Stimulated activated CD4-positive, alpha-beta T cell treated with anti-CD3 and anti-CD28 coated beads, Interleukin-1b, Interleukin-23, amount 100 ng/mL, for 1 hour (primary cell): ENCODE measurements at places on chromosomes 2 and 18.
A peak's percentile ranks its signal among the peaks of the same experiment; 100 is the strongest.

- no peak for DNase-seq
These were observed 209.2 kb downstream of the ZNF407 start for GRCh38 chr18:74806700-74807416.

GRCh38 chr18:25283781-25284180 lies 68.2 kb downstream of the ZNF521 start:
- no peak for DNase-seq

DNA sequence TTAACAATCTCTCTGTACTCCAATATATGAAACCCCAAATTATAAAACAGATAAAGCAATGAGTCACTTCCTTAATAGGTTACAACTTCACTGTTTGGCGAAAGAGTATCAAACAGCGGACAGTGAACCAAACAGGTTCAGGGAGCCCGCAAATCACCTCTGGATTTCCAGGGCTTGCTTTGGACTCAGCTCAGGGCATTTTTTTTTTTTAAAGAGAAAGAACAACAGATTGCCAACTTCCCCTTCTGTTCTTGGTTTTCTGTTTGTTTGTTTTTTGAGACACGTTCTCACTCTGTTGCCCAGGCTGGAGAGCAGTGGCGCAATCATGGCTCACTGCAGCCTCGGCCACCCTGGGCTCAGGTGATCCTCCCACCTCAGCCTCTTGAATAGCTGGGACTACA lies 52.7 kb downstream of the ABCB11 start:
- no peak for DNase-seq

DNA sequence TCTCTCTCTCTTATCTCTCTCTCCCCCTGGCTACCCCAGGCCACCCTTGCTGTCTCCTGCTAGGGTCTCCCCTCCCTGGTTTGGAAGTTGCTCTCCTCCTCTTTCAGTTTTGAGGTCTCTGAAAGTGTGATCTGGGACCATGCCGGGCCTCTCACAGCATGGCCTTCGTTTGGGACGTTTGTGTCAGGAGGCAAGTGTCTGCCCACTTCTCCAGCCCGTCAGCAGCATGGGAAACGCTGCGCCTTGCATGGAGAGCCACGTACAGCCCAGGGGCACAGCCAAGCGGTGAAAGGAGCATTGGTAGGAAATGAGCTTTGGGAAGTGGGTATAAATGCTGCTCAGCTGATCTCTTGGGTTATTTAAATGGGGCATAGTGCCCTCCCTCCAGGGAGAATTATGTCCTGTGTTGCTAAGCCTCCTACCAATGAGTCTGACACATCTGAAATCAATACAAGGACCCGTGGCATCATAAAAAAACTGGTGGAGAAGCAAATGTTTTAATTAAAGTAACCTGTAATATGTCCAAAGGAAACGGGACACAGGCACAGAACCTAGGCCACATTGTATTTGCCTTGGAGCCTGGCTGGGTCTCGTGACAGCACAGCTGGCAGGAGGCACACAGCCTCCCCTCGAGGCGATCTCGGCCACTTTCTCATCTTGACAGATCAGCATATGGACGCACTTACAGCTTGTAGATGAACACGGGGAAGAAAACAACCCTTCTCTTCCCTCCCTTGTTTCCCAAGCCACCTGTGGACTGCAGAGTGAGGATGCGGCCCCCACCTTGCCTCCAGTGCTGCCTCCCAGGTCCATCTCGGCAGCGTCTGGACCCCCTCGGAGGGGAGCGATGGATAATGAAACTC lies 72.7 kb downstream of the SH3RF3 start:
- DNase-seq: no peak

DNA sequence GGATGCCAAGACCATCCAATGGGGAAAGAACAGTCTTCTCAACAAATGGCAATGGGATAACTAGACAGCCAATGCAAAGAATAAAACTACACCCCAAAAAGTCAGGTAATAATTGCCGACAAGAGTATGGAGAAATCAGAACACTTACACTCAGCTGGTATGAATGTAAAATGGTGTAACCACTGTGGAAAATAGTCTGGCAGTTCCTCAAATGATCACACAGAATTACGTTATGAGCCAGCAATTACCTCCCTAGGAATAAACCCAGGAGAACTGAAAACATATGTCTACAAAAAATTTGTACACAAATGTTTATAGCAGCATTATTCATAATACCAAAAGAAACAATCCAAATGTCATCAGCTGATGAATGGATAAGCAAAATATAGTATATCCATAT lies 8.8 kb downstream of the IWS1 start:
- no peak for DNase-seq

DNA sequence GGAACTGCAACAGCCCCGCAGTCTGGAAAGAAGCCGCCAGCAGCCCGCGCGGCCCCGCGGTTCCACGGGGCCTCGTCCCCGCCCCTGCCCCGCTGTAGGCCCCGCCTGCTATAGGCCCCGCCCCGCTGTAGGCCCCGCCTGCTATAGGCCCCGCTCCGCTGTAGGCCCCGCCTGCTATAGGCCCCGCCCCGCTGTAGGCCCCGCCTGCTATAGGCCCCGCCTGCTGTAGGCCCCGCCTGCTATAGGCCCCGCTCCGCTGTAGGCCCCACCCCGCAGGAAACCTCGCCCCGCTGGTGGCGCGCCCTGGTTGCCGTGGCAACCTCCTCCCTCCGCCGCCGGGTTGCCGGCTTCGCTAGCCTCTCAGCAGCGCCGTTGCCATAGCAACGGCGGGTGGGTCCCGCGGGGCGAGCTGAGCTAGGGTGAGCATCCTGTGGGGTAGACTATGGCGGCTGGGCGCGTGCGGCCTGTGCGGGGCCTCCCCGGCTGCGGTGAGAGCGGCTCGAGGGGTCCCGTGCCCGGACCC lies 12.2 kb upstream of the KIF1A start:
- DNase-seq: peak; percentile 99

GRCh38 chr2:164593959-164594358 lies 27.3 kb downstream of the GRB14 start:
- no peak for DNase-seq

DNA sequence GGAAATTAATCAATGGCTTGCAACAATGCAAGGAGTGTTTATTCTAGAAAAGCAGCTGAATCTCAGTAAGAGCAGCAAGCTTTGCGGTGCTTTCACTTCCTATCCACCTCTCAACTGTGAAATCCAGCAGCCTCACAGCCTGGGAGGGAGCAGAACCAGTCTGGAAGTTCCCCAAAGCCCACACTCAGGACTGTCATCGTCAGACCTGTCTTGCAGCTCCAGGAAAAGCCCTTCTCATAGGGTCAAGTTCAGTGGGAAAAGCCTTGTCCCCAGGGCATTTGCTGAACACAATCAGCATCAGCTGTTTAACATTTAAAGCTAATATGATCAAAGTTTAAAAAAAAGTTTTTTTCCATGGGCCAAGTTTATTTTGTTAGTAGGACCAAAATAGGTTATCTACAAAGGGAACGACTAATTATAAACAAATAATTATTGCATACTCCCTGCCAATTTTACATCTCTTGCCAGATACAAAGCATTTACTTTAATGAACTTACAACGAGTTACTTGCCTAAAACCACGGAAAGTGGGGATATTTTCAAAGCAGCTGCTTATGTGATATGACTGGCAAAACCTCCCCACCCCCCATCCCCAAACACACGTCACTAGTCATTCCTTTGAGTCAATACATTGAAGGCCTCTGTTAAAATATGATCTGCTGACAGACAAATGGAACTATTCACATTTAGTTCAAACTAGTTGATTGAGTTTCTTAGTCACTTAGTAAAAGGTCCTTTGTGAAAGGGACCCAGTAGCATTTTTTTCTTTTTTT lies 36.8 kb downstream of the PARD6G start:
- DNase-seq: no peak

DNA sequence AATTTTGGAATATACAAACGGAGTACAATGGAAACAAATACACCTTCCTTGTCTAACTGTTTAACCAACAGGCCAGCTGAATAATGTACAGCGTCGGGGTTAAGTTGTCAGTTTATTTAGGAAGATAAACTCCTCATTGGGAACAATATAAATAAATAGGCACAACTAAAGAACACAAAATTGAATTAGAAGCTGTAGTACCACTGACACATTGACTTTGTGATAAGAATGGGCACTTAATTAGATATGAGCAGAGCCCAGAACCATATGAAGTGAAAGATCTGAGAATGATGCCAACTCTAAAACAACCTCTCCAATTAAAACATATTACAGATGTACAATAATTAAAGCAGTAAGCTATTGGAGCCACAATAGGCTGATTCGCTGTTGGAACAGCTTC lies 44.4 kb downstream of the CCDC68 start:
- no peak for DNase-seq

DNA sequence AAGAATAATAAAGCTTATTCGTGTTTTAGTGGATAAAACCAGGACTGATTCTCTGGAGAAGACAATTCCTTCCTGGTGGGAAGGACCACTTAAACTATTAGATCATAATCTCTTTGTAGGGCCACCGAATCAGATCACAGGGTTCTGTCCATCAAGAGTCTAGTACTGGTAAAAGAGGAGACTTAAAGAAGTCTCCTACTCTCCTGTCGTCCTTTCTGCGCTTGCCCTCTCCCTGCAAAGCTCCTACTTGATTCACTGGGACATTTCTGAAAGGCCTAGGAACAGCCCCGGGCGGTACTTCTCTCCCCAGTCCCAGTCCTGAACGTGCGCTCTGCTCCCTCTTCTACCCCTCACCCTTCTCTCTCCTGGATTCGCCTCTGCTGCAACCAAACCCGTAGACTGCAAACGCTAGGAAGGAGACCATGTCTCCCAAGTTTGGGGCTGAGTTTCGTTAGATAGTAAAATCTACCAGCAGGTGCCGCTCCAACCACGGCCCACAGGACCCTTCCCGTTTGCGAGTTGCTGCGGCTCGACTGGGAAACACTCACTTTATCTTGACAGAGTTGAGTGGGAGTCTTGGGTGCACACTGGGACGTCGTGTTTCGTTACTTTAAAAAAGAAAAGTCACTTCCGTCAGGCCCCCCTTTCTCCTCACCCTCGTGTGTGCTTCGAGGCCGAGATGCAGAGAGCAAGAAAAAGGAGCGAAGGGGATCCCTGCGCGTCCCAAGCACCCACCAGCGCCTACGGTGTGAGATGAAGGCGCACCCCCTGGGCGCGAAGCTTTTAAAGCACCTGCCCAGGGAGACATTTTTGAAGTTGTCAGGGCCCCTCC lies 923 bp downstream of the FIGLA start:
- DNase-seq: peak; percentile 10

DNA sequence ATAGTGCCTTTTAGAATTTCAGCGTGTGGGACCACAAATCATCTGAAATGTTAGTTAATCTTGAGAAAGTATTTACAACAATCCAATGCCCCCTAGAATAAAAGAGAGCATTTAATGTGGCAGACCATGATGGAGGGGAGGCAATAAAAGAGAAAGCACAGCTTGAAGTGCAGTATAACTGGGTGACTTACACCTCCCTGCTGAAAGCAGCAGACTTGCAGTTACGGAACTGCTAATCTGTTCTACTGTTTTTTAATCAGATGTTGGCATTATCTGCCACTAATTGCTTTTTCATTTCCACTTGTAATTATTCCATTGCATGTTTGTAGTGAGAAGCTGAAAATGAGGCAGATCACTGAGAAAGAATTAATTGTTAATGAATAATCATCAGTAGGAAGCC lies 130.5 kb upstream of the ITGA4 start:
- no peak for DNase-seq

GRCh38 chr2:210388148-210388547 lies 73.2 kb upstream of the MYL1 start:
- DNase-seq: no peak

- no peak for DNase-seq
These were observed 43.8 kb upstream of the SCN9A start for GRCh38 chr2:166419616-166419934.
